ENCODE measurements at places on chromosomes 11 and 22. TPM values are rescaled to one million over a fixed set of nuclear protein-coding genes. Genes with fewer than 3 reads are reported as not detected.

Gene RASL10A
- polyA plus RNA-seq = 0.54 TPM

Gene CHADL
- polyA plus RNA-seq = not detected

Gene ENTHD1
- 0.98 TPM for polyA plus RNA-seq

Gene SIDT2
- 14.1 TPM for polyA plus RNA-seq

GRCh38 chr11:14203321-14203720 is 155.7 kb downstream of the RRAS2 start:
- no peak overlapping the region for H3K4me3 ChIP-seq
- H3K27me3 ChIP-seq = peaks cover 9% of the 10 kb centered on the region
- no peaks in the 10 kb centered on the region for H3K36me3 ChIP-seq
- H3K4me1 ChIP-seq = no peaks in the 10 kb centered on the region
- H3K27ac ChIP-seq = no peak overlapping the region

DNA sequence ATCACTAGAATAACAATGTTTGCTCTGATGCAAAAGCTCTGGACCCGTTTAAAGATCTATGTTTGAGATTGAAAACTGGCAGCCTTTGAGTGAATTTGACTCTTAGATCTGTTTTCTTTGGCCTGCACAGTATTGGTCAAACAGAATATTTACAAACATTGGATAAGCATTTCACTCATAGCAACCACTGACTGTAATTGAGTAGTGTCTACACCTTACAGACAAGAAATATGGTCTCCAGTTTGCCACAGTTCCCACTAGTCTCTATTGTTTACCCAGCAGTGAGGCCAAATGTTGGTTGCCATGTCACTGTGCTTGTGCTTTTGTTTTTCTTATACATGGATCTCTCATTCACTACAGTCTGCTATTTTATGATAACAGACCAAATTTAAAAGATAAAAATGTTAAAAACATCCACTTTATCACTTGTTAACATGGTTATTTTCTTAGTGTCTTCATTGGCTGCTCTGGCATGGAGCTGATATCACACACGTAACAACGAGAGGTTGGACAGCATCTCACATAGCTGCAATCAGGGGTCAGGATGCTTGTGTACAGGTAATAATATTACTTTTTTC is 12.2 kb downstream of the ANKRD42 start:
- H3K27ac ChIP-seq = no peak overlapping the region
- H3K27me3 ChIP-seq = no peaks in the 10 kb centered on the region
- H3K4me1 ChIP-seq = no peaks in the 10 kb centered on the region
- H3K36me3 ChIP-seq = no peaks in the 10 kb centered on the region
- no peak for DNase-seq

DNA sequence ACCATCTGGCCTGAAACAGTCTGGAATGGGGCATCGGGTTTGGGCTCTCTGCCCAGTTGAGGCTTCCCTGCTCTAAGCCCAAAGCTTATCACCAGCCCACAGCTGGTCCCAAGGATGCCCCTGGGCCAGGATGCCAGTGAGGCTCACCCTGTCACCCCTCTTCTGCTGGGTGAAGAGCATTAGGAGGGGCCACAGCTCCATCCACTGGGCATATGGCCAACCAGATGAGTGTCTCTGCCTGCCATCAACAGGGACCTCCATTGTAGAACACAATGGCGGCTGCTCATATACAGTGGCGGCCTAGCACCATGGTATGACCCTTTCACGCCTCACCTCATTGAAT is 5.6 kb downstream of the CHST1 start:
- no peak overlapping the region for H3K27ac ChIP-seq
- H3K4me1 ChIP-seq = peaks cover 19% of the 10 kb centered on the region
- H3K27me3 ChIP-seq = peaks cover 68% of the 10 kb centered on the region
- no peaks in the 10 kb centered on the region for H3K36me3 ChIP-seq

- no peak for DNase-seq
- H3K4me1 ChIP-seq = peaks cover 3% of the 10 kb centered on the region
- no peaks in the 10 kb centered on the region for H3K27me3 ChIP-seq
These were observed 635 bp downstream of the PRR5 start for GRCh38 chr22:44702479-44703198.

DNA sequence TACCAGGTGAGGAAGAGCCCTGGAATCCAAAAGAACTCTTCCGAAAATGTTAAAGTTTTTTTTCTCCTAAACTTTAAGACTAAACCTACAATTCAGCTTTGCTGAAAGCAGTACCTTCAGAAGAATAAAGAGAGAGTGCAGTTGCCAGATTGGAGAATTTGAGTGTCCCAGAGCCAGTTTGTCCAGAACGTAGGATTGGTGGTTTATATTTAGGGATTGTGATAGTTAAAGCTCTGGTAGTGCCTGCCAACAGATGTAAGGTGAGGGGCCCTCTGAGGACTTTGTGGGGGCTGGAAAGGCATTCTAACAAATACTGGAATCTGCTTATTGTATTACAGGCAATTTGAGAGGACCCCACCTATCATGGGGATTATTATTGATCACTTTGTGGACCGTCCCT is 39.8 kb downstream of the ATG13 start:
- H3K27ac ChIP-seq = no peak overlapping the region
- no peak for DNase-seq
- H3K4me1 ChIP-seq = no peaks in the 10 kb centered on the region

DNA sequence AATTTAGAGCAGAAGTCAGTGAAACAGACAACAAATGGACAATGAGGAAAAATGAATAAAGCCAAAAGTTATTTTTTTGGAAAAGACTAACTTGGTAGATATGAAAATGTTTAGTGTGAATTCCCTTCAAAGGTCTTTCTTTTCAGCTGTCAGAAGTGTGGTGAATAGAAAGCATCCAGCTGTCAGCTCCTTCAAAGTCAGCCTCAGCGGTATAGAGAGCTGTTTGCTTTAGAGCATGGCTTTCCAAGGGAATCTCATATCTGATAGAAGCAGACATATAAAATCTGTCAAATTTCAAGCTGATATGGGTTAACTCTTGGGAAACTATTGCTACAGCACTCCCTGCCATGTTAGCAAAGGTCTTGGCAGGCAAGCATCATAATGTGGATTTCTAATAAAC is 309.3 kb downstream of the CASP12 start:
- H3K4me1 ChIP-seq = no peaks in the 10 kb centered on the region
- H3K4me3 ChIP-seq = no peak overlapping the region
- no peaks in the 10 kb centered on the region for H3K27me3 ChIP-seq
- no peak for DNase-seq

- no peak overlapping the region for H3K27ac ChIP-seq
- H3K4me1 ChIP-seq = no peaks in the 10 kb centered on the region
- H3K4me3 ChIP-seq = no peak overlapping the region
These were observed 3.2 kb downstream of the OR4D6 start for GRCh38 chr11:59459916-59460315.

DNA sequence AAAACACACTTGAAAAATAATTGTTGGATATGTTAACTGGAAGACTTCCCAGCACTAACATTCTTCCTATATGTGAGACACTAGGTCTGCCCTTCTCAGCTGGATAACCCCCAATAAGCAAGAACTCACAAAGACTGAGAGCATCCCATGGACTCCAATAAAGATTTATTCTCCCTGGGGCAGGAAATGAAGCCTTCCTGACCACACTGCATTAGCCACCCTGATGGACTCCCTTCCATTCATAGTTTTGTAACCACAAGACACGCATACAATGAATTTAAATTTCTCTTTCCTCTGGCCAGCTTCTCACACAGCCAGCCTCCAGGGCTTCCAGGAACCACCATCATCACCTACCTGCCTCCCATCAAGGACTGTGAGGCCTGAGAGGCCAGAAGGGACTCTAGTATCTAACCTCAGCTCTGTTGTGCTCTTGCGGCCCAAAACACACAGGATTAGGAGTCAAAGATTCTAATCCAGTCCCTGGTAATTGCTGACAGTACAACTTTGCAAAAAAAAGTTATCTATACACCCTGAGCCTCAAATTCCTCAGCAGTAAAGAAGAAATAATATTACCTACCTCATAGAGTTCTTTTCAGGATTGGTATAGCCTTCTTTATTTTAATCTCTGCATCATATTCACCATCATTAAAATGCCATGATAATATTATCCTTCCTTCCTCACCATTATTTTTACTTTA is 45.6 kb upstream of the GDPD4 start:
- DNase-seq = no peak
- no peaks in the 10 kb centered on the region for H3K4me1 ChIP-seq
- H3K36me3 ChIP-seq = no peaks in the 10 kb centered on the region
- peaks cover 4% of the 10 kb centered on the region for H3K27me3 ChIP-seq
- no peak overlapping the region for H3K27ac ChIP-seq
- H3K4me3 ChIP-seq = no peak overlapping the region

DNA sequence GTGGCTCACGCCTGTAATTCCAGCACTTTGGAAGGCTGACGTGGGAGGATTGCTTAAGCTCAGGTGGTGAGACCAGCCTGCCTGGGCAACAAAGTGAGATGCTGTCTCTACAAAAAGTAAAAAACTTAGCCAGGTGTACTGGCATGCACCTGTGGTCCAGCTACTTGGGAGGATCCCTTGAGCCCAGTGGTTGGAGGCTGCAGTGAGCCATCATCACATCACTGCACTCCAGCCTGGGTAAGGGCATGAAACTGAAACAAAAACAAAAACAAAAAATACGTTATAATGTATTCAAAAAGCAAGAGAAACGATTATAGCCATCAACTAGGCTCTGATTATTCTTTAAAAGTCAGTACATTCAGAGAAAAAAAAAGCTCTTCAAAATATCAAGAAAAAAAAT is 62.5 kb downstream of the TCF20 start:
- H3K36me3 ChIP-seq = peaks cover 53% of the 10 kb centered on the region
- DNase-seq = no peak
- H3K4me3 ChIP-seq = no peak overlapping the region
- H3K27ac ChIP-seq = no peak overlapping the region
- H3K27me3 ChIP-seq = no peaks in the 10 kb centered on the region

DNA sequence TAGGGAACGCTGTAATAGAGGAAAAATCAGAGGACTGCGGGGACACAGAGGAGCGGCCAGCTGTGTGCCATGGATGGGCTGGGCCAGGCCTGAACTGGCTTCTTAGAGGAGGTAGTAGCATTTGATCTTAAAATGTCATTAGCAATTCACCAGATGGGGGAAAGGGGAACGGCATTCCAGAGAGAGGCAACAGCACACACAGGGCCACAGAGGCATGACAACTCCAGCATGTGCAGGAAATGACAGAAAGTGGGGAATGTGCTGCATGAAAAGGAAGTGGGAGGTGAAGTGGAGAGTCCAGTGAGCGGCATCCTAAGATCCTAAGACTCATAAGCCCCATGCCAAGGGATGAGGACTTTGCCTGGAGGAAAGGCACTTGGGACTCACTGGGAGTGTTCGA is 69.0 kb downstream of the UBASH3B start:
- no peak for DNase-seq
- no peak overlapping the region for H3K27ac ChIP-seq
- no peaks in the 10 kb centered on the region for H3K4me1 ChIP-seq
- no peak overlapping the region for H3K4me3 ChIP-seq

GRCh38 chr11:117664897-117665296 is 132.1 kb downstream of the DSCAML1 start:
- no peak overlapping the region for H3K27ac ChIP-seq
- no peak overlapping the region for H3K4me3 ChIP-seq
- DNase-seq = no peak
- H3K4me1 ChIP-seq = no peaks in the 10 kb centered on the region

- peaks cover 74% of the 10 kb centered on the region for H3K4me1 ChIP-seq
These were observed 86.6 kb downstream of the KCNQ1 start for GRCh38 chr11:2531277-2531986.

DNA sequence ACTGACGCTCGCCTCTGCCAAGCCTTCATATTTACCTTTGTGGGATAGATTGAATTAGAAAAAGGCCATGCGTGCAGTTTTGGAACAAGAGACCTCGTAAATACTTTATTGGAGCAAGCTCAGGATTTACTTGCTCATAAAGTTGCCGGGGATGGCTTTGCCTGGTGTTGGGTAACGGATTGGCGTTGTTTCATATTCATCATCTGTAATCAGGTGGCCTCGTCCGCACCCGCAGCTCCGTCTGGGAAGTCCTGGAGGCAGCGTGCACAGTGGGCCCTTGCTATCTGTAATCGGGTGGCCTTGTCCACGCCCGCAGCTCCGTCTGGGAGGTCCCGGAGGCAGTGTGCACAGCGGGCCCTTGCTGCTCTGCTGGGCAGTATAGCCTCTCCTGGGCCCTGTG is 1209.3 kb downstream of the BRD1 start:
- no peaks in the 10 kb centered on the region for H3K27me3 ChIP-seq
- H3K36me3 ChIP-seq = no peaks in the 10 kb centered on the region
- H3K4me1 ChIP-seq = no peaks in the 10 kb centered on the region
- no peak for DNase-seq
- H3K4me3 ChIP-seq = no peak overlapping the region

- H3K36me3 ChIP-seq = no peaks in the 10 kb centered on the region
- H3K27me3 ChIP-seq = no peaks in the 10 kb centered on the region
- DNase-seq = no peak
- no peaks in the 10 kb centered on the region for H3K4me1 ChIP-seq
These were observed 77.7 kb downstream of the LARGE1 start for GRCh38 chr22:33842421-33843094.

DNA sequence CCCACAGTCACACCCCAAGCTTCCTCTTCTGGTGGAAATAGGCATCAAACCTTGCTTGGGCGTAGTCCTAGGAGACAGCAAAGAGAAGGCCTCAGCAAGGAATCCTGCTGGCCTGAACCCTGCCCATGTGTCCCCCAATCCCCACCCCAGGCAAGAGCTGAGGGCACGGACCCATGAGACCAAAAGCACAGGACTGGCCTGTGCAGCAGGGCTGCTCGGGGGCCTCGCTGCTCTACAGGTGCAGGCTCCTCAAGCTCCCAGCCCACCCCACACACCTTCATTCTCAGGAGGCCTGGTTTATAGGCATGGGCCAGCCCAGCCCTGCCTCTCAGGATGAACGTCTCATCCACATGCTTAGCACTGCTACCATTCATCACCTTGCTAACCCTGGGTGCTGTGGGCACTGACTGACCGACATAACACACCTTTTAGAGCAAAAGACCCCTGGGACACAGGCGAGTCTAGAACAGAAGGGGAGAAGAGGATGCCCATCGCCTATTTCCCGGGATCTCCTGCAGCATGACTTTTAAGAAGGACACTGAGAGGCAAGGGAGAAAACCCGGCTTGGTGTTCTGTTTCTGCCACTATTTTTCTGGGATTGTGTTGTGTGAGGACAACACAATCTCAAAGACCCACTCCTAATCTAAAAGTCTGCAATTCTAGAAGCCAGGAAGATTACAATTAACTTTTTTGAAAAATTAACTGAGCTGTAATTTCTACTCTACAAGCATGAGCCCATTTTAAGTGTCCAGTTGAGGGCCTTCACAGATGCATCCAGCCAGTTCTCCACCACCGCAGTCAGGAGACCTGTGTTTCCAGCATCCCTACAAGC is 15.4 kb downstream of the TCIRG1 start:
- no peaks in the 10 kb centered on the region for H3K27me3 ChIP-seq
- no peak overlapping the region for H3K27ac ChIP-seq
- peaks cover 58% of the 10 kb centered on the region for H3K36me3 ChIP-seq
- no peak for DNase-seq
- H3K4me3 ChIP-seq = no peak overlapping the region

Measured in K562 (cell line).